ENCODE measurements at places on chromosomes 7 and 10.
A peak's percentile ranks its signal among the peaks of the same experiment; 100 is the strongest.

GRCh38 chr7:4675771-4676367 is 6.2 kb upstream of the FOXK1 start:
- no peak for DNase-seq

- no peak for DNase-seq
These were observed 30.0 kb upstream of the TNRC18 start for GRCh38 chr7:5453566-5454075.

- no peak for DNase-seq
These were observed 29.5 kb upstream of the LRRC17 start for GRCh38 chr7:102883098-102883860.

DNA sequence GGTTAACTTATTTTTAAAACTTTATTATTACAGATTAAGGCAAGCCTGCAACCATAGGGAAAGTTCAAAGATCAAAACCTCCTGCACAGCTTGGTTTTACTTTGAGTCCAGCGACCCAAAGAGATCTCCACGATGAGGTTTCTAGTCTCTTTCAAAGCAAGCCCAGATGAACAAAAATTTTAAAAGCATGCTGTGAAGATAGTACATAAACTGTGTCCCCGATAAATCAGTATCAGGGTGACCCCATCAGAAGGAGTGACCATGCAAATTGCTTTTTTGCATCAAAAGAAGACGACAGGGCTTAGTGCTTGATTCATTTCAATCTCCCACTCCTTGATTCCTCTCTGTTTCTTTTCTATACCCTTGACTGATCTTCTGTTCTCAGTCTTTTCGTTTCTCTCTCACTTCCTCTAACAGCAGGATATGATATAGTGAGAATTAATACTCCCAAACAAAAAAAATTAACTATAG is 16.0 kb upstream of the DNTT start:
- no peak for DNase-seq

DNA sequence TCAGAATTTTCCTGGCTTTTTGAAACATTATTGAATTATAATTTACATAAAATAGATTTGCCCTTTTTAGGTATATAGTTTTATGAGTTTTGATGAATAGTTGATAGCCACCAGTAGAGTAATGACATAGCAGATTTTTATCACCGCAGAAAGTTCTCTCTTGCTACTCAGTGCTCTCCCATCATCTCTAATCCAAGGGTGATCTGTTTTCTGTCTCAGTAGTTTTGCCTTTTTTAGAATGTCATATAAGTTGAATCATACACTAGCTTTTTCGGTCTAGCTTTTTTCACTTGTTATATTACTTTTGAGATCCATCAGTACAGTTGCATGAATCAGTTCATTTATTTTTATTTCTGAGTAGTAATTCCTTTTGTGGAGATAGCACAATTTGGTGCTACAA is 17.9 kb downstream of the RSBN1L start:
- no peak for DNase-seq

DNA sequence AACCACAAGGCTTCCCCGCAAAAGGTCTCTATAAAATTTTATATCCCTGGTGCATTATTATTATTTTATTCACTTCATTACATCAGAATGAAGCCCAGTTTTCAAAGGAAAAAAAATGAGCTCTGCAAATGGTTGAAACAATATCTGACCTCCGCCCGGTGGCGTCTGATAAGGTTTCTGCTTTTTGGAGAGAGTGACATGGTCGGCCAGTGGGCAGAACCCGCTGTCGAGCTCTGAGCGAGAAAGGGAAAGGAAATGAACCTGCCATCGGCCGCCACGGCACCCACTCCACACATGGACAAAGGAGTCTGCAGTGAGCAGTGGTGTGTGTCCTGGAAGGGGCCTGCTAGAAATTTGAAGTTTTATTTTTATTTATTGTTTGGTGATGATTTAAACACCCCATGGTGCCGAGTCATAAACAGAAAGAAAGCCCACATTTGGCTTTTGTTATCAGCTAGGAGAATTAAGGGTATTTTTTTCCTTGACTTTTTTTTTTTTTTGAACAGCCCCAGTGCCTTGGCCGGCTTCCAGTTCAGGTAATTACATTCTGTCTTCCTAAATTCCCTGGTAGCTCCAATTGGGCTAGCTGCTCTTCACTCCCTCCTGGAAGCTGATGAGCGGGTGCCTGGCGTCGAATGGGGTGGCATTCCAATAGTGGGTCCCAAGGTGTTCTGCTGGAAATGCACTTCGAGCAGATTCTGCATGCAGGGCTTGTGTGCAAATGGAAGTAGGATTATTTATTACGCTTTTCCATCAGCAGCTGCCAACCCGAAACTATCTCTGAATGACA is 149.4 kb upstream of the MKI67 start:
- no peak for DNase-seq

DNA sequence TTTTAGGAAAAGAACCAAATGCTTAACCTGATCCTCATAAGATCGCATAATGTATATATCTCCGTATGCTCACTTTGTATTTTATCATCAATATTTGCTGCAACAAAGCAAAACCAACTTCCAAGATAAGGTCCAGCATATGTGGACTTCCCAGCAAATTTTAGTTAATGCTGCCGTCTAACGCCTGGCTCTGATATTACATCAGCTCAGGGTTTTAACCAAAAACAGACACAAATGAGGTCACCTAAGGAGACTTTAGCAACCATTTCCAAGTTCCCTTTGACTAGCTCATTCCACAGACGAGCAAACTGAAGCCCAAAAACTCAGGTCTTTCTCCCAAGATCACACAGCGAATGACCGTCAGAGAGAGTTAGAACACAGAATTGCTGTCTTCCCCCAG is 59.4 kb upstream of the UCN3 start:
- peak; percentile 12 for DNase-seq

DNA sequence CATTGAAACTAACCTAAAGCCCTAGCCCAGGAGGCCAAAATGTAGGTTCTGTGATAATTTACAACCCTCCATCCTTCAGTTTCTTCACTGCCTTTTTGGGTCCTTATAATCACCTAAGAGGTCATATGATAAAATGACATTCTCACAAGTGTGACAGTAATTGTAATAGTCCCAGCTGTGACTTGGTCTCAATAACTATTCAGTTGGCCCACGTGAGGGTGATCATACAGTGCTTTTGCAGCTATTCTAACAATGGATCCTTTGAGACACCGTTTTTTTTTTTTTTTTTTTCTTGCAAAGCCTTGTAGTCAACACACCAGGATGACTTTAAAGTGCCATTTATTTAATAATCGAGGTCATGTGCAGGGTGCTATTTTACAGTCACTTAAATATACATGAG is 760.0 kb downstream of the PHTF2 start:
- no peak for DNase-seq

GRCh38 chr7:32117837-32118236 is 47.6 kb upstream of the PDE1C start:
- DNase-seq, result no peak

- no peak for DNase-seq
These were observed 7.5 kb upstream of the CSGALNACT2 start for GRCh38 chr10:43130770-43131171.

- peak; percentile 29 for DNase-seq
These were observed 71.0 kb upstream of the CC2D2B start for GRCh38 chr10:95836610-95837355.

DNA sequence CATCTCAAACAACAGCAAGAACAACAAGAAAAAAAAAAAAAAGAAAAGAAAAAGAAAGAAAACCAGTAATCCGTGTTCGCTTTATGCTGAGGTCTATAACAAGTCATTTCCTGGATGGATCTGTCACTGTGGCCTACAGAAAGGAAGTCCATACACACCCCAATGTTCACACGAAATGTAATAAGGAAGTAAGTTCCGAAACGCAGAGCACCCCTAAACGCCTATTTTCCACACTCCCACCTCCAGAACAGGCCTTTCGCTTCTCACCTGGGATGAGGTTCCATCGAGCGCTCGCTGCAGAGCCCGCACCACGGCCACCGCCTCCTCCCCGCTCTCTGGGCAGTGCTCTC is 735 bp downstream of the ZNF394 start:
- peak; percentile 8 for DNase-seq

- DNase-seq, result no peak
These were observed 10.0 kb downstream of the MORN4 start for GRCh38 chr10:97623277-97623676.

- DNase-seq, result no peak
These were observed 4.8 kb upstream of the AOC1 start for GRCh38 chr7:150847536-150847935.

- peak; percentile 24 for DNase-seq
These were observed 37.0 kb downstream of the PFKP start for GRCh38 chr10:3104251-3104918.

DNA sequence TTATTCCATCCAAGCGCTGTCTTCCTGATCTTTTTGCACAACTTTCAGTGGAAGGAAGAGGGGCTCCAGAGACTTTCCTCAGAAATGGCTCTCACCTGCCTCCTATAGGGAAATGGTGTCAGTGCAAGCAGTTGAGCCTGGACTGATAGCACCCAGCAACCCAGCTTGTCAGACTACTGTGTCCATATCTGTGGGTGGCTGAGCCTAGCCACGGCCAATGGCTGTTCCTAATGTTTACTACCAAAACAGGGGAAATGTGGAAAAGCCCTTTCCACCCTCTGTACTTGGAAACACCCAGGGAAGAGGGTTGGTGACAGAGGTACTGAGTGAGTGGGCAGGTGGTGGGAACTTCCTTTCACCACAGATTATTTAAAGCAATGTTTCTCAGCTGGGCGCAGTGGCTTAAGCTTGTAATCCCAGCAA is 4.3 kb upstream of the YKT6 start:
- DNase-seq, result peak; percentile 80

DNA sequence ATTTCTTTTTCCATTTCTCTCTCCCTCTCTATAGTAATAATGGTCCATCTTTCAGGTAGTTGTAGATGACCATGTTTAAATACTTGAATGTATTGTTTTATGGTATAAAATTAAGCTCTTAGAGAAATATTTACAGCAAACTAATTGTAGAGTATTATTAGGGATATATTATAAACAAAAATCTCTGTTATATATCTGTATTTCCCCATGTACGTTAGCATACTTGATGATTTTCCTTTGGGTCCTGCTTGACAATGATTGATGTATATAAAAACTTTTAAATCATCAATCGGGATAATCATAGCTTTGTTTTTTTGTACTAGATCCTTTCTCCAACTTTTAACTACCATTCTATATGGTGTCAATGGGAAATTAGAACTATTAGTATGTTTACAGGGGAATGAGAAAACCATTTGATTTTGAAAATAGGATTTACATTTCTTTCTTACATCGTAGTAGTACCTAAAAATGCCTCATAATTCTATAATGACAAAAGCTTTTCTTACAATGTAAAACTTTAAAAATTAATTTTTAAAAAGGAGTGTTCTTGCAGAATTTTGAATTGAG is 117.5 kb upstream of the CDK13 start:
- no peak for DNase-seq

GRCh38 chr10:45581216-45581549 is 91.4 kb downstream of the ZFAND4 start:
- DNase-seq, result no peak

DNA sequence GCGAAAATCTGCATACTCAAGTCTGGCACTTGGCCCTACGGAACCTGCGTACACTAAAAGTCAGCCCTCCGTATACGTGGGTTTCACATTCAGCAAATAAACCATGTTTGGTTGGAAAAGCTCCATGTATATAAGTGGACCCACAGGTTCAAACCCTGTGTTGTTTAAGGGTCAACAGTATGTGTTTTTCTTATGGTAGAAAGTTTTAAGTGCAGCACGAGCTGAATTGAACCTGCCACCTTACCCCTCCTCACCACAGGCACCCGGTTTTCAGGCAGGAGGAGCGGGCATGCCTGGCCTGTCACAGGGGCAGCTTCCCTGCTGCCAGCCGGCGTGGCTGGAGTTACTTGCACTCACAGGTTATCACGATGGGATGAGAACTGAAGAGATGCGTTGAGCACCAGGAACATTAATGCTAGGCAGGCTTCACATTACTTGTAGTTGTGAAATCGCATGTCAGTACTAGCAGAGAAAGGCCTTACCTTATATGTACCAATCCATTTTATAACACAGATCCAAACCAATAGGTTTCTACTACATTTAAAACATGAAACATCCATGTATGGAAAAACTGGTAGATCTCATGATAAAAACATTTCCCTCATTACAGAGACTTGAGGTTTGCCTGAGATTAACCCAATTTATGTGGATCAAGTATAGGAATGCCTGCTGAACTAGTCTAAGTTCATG is 12.9 kb downstream of the INSIG1 start:
- DNase-seq, result no peak

- no peak for DNase-seq
These were observed 64.2 kb downstream of the TAX1BP1 start for GRCh38 chr7:27804139-27804538.

DNA sequence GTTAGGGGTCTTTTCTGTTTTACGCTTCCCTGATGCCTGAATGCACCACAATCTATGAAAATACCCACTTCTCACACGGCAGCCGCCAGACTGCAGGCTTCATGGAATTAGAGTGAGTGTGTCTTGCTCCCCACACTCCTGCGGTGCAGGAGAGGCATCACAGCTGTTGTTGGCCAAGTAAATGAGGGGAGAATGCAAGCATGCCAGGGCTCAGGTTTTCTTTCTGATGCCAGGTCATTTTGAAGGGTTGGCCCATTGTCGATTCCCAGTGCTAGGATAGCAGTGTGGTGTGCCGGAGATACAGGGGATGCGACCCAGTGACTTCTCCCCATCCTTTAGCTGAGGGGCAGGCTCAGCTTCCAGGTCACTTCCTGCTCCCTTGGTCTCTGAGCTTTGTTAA is 16.3 kb downstream of the CXCL12 start:
- no peak for DNase-seq

DNA sequence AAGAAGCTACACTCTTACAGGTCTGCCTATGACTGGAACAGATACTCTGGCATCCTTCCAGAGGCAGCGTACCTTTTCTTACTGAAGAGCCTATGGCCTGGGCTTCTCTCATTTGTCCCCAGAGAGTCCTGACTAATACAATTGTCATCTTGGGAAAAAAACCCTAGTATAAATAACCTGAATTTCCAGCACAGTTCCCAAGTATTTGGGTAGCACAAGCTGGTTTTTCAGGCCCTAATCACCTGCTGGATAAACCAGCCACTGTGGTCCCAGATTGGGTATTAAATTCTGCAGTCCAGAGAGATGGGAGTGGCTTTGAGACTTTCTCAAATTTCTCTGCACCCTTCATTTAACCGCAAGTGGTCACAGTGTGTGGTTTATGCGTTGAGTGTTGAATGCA is 186.8 kb upstream of the NEBL start:
- no peak for DNase-seq

GRCh38 chr7:30521532-30521931 is 16.9 kb upstream of the GGCT start:
- DNase-seq, result no peak

DNA sequence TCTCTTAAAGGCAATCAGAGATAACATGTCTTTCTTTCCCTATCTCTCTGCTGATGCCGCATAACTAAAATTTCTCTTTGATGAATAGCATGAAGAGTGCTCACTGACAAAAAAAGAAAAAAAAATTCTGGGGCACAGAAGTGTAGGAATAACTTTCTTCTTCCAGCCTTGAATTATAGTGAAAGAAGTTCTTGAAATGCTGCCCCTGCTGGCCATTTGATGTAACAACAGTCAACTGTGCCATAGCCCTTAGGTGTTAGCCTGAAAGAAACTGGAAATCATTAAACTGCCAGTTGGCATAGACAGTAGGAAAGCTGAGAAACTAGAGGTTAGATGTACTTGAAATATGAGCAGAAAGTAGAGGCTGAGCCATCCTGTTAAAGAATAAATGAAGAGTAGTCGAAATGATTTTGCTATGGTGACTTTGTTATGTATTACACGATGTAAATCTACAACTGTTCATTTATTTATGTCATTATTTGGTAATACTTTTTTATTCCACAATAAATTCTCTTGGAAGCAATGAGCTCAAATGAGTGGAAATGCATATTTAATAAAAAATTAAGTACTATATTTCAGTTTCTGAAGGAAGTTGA is 48.3 kb upstream of the FAM171A1 start:
- peak; percentile 73 for DNase-seq
